Endothelial cell of umbilical vein (primary cell): ENCODE measurements at places on chromosomes 13 and 19.

- DNase-seq: peak; percentile 93
Observed at GRCh38 chr13:102707467-102707866, 12.6 kb upstream of the METTL21C start.

GRCh38 chr13:106151056-106151699, 384.3 kb downstream of the EFNB2 start:
- peak; percentile 73 for DNase-seq

- no peak for DNase-seq
Observed at GRCh38 chr19:17469092-17469480, 1.2 kb upstream of the SLC27A1 start.

DNA sequence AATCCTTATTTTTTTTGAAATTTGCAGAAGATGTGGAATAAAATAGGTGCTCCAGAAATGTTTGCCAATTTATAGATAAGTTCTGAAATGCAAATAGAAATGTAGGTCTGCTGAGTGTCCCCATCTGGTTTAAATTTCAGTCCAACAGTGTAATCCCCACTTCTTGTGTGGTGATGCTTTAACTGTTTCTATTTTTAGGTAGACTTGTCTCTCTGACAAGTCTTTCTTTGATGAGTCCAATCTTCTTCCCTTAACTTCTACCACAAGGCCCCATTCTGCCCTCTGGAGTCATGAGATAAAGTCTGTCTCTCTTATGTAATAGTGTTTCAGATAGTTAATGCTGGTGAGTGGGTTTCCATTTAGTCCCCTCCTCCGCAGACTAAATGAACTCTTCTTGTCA, 390.4 kb downstream of the RFC3 start:
- no peak for DNase-seq

DNA sequence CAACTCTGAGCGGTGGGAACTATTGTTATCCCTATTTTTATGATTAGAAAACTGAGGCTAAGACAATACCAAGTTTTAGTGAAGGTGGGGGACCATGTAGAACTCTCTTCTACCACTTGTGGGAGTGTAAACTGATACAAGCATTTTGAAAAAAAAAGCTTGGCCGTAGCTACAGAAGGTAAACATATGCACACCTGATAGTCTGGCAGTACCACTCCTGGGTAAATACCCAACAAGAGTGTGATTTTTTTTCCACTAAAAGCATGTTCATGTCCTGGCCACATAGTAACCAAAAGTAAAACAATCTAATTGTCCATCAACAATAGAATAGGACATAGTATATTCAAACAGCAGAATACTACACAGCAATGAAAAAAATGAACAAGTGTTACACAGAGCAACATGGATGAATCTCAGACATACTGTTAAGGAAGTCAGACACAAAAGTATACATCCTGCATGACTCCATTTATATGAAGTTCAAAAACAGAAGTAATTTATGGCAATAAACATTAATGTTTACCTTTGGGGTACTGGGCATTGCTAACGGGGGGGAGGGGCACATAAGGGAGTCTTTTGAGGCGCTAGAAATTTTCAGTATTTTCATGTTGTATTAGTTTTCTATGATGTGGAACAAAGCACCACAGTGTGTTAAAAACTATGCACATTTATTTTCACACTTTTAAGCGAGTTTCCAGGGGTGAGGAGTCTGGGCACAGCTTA, 6.4 kb upstream of the SPATA13 start:
- DNase-seq: no peak

DNA sequence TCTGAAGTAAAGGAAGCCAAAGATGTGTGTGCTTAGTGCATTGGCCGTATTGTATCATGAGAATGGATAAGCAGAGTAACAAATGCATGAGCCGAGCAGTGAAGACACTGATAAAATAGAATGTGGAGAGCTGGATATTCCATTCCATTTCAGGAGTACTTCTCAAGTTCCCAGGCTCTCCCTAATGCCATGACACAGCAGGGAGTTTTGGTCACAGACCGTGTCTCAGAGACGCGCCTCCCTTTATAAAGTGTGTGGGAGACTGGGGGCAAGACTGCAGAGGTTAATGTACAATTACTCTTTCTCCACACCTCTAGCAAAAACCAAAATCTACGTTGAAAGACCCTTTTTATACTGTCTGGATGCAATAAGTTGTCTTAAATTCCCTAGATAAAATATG, 575.6 kb downstream of the EFNB2 start:
- DNase-seq: no peak

GRCh38 chr19:19054315-19054938, 9.4 kb upstream of the SLC25A42 start:
- no peak for DNase-seq

DNA sequence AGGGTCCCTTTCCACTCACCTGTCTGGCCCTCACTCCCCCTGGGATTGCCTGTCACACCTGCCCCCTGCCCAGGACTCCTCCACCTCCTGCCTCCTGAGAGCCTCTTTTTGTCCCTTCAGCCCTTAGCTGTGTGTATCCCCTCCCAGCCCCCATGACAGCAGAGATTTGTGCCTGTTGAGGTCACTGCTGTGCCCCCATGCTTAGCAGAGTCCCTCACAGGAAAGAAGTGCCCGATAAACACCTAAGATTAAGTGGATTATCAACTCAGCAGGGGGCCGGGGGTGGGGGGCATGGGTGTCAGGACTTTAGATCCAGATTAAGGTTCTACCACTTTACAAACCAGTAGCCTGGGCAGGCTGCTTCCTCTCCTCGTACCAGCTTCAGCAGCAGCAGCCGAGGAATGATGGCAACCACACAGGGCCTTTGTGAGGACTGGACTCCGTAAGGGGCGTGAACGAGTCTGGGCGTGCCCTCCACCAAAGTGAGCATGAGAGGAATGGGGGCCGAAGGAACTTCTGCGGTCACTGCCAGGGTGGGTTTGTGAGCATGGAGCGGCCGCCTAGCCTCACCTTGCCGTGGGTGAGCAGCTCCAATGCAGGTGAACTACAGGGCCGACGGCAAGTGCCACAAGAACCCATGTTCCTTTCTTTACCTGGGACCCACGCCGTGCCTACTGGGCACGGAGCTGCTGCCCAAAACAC, 36.1 kb downstream of the ZNF787 start:
- no peak for DNase-seq

GRCh38 chr13:100848304-100848703, 173.7 kb upstream of the TMTC4 start:
- no peak for DNase-seq

DNA sequence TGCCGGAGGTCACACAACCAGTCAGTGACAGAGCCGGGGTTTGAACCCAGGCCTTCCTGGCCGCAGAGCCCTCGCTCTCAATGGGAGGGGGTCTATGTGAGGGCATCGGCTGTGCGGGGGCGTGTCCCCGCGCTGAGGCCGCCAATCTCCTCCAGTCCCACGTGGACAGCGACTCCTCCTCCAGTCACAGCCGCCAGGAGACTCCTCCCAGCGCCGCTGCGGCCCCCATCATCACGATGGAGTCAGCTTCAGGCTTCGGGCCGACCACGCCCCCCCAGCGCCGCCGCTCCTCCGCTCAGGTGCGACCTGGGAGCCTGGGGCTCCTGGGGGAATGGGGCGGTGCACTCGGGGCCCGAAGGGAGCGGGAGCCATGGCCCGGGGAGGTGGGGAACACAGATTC, 6.0 kb downstream of the SPRED3 start:
- DNase-seq: peak; percentile 13

GRCh38 chr19:31424861-31425620, 75.8 kb upstream of the TSHZ3 start:
- no peak for DNase-seq

DNA sequence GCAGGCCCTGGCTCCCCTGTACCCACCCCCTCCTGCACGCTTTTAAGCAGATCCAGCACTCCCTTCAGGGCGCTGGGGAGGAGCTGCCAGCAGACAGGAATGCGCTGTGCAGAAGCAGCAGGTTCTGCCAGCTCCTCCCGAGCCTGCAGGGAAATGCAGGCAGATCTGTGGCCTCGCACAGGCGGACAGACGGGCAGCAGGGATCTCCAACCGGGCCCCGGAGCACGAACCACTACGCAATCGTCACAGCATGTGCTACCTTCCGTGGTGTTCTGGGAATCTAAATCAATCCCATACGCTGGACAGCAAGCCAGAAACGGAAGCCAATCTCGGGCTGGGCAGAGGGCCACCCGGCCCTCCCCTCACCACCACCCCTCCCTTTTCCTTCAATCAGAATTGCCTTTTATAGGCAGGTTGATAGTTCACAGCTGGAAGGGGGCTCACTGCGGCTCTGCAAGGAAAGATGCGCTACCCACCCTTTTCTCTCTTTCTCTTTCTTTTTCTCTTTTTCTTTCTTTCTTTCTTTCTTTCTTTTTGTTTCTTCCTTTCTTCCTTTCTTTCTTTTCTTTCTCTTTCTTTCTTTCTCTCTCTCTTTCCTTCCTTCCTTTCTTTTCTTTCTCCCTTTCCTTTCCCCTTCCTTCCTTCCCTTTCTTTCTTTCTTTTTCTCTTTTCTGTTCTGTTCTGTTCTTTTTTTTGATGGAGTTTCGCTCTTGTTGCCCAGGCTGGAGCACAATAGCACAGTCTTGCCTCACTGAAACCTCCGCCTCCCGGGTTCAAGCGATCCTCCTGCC, 99.9 kb downstream of the GNG7 start:
- peak; percentile 37 for DNase-seq

GRCh38 chr13:98557937-98558792, 18.7 kb downstream of the STK24 start:
- no peak for DNase-seq

- peak; percentile 21 for DNase-seq
Observed at GRCh38 chr19:17049711-17050280, 23.2 kb upstream of the CPAMD8 start.

- peak; percentile 92 for DNase-seq
Observed at GRCh38 chr19:52397310-52398080, at the start of gene ZNF528. Gene ZNF528 (plus strand): TSS chr19:52397849. CDS start chr19:52402014, 4,165 bp downstream.
